Activated CD8-positive, alpha-beta memory T cell treated with anti-CD3 and anti-CD28 coated beads for 24 hours (primary cell): ENCODE measurements at places on chromosomes 4 and X.

- DNase-seq, result no peak
These were observed 5.2 kb upstream of the NAP1L5 start for GRCh38 chr4:88702782-88703181.

GRCh38 chr4:174521800-174522182, 497 bp downstream of the HPGD start:
- DNase-seq, result peak; percentile 66

- DNase-seq, result no peak
These were observed 100.6 kb downstream of the GC start for GRCh38 chr4:71683309-71683708.

GRCh38 chr4:174254613-174255012, 28.9 kb downstream of the FBXO8 start:
- no peak for DNase-seq

DNA sequence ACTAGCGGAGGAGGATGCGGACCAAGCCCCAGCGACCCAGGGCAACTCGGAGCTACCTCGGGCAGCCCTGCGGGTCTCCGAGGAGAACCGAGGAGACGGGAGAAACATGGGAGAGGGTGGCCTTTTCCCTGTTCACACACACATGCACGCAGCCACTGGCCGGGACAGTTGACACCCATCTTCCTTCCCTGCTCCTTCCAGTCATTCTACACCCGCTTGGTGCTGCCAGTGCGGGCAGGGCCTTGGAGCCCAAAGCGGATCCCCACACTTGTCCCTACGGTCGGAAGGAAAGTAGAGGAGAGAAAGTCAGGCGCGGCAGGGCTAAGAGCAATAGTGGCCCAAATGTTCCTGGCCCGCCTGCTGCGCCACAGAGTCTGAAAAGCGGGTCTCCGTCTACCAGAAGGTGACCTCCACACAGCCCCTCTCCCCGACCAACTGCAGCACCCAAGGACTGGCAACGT, 1.1 kb upstream of the PPP3CA start:
- no peak for DNase-seq

DNA sequence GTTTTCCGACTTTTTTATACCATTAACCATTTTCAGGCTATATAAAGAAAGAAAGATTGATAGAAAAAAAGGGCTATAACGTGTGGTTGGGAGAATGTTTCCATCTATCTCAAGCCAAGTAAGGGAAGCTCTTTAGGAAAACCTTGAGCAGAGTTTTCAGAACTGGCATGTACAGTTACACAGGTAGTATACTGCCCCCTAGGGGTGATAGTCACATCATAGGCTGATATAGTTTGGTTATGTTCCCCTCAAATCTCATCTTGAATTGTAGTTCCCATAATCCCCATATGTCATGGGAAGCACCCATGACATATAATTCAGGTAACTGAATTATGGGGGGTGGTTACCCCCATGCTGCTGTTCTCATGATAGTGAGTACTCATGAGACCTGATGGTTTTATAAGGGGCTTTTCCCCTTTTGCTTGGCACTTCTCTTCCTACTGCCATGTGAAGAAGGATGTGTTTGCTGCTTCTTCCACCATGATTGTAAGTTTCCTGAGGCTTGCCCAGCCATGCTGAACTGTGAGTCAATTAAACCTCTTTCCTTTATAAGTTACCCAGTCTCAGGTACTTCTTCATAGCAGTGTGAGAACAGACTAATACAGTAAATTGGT, 186.8 kb downstream of the TMA16 start:
- no peak for DNase-seq

GRCh38 chrX:152418025-152418424, 33.1 kb downstream of the GABRA3 start:
- DNase-seq, result no peak

GRCh38 chr4:119132306-119132705, 3.3 kb upstream of the MYOZ2 start:
- no peak for DNase-seq

DNA sequence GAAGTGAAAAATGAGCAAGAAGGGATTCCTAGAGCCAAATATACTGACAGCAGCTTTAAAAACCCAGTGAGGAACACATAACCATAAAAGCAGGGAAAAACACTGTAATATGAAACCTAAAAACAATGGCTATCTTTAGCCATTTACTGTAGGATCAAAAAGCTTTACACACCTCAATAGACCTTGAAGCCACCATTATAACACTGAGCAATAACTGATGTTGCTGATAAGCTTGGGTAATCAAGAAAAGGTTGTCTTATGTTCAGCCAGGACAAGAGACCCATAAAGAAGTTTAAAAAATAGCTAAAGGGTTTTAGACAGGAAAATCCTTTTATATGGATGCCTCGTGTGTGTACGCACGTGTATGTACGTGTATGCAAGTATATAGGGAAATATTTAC, 16.9 kb downstream of the GATB start:
- no peak for DNase-seq

GRCh38 chr4:3872834-3873313, 106.7 kb downstream of the ADRA2C start:
- DNase-seq, result no peak

- no peak for DNase-seq
These were observed 430.3 kb downstream of the SPRY1 start for GRCh38 chr4:123826896-123827295.

DNA sequence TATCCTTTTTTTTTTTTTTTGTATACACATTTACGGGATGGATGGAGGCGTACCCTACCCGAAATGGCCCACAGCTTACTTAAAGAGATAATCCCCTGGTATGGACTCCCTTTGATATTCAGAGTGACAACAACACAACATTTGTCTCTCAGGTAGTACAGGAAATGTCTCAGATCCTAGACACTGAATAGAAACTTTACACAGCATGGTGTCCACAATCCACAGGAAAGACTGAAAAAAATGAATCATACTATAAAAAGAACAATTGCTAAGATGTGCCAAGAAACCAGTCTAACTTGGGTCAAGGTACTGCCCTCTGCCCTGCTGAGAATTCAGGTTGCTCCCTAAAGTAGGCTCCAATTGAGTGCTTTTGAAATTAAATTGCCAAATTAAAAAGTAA, 100.8 kb upstream of the LANCL3 start:
- no peak for DNase-seq

- no peak for DNase-seq
These were observed 289.8 kb upstream of the SFRP2 start for GRCh38 chr4:154078504-154079350.

DNA sequence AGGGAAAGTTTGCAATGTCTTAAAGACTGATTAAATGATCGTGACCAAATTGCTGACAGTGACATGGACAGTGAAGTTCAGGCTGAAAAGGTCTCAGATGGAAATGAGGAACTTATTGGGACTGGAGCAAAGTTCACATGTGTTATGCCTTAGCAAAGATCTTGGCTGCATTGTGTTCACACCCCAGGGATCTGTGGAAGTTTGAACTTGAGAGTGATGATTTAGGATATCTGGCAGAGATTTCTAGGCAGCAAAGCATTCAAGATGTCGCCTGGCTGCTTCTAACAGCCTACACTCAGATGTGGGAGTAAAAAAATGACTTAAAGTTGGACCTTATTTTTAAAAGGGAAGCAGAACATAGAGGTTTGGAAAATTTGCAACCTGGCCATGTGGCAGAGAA, 21.4 kb downstream of the SCARB2 start:
- no peak for DNase-seq

GRCh38 chr4:57614257-57614932, 504.2 kb upstream of the IGFBP7 start:
- DNase-seq, result no peak

DNA sequence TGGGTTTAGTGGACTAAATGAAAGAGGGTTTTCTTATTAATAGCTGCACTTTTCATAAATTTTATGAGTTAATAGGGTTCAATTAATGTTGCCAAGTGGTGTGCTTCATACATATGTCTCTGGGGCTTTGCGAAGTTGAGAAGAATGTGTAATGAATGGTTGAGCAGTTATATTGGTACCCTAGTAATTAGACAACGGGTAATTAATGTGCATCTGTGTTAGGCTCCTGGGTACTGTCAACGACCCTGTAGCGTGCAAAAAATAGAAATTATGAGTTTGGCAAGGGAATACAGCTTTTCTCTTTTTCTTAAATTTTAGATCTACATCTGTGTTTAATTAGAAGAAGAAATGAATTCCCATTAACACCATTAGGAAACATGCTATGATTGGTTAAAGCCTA, 1027.7 kb downstream of the ARAP2 start:
- no peak for DNase-seq

GRCh38 chr4:8537041-8537461, 43.1 kb upstream of the GPR78 start:
- no peak for DNase-seq

GRCh38 chr4:40254608-40255392, 58.0 kb downstream of the RHOH start:
- no peak for DNase-seq

DNA sequence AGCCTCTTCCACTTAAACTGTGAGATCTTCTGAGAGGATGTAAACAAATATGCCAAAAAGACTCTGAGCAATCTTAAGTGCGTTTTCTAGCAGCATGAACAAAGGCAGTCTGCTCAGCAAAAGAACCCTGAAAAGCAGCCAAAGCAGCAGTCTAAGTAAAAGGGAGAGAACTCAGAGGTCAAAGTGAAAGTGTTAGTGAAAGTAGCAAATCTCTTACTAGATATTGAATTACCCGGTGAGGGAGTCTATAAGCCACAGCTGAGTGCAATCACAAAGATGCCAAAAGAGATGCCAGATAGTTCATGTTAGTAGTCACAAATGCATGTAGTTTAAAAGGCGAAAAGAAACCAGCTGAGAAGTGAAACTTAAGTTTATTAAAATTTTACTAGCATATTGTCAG, 7.9 kb upstream of the GNRHR start:
- DNase-seq, result no peak

DNA sequence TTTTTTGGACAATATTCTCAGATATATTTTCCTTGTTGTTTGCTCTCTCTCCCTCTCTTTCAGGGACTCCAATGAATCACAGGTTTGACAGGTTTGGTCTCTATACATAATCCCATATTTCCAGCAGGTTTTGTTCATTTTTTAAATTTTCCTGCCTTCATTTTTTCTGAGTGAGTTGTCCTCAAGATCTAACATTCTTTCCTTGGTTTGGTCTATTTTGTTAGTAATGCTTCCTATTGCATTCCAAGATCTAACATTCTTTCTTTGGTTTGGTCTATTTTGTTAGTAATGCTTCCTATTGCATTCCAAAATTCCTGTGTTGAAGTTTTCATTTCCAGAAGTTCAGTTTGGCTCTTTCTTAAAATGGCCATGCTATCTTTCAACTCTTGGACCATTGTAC, 45.3 kb upstream of the ZMAT1 start:
- DNase-seq, result no peak

DNA sequence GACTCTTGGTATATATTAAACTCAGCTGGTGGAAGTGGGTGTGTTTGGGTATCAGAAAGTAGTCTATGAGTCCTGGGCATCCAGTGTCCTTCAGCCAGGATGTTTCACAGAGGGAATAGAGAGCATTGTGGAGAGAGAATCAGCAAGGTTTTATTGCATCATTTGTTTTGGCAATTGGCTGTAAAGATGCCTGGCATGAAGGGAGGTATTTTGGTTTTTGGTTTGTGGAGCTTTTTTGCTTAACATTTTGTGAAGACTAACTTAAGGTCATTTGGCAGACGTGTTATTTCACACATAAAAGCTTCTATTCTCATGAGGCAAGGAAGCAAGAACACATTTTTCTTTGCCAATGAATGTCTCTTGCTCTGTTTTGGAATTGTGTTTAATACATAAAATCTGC, 71.1 kb downstream of the DCLK2 start:
- DNase-seq, result no peak

GRCh38 chr4:37812713-37813112, 13.8 kb upstream of the PGM2 start:
- no peak for DNase-seq
